Caudate nucleus (tissue), 63 donors: ENCODE measurements at places on chromosomes 5 and 9.

DNA sequence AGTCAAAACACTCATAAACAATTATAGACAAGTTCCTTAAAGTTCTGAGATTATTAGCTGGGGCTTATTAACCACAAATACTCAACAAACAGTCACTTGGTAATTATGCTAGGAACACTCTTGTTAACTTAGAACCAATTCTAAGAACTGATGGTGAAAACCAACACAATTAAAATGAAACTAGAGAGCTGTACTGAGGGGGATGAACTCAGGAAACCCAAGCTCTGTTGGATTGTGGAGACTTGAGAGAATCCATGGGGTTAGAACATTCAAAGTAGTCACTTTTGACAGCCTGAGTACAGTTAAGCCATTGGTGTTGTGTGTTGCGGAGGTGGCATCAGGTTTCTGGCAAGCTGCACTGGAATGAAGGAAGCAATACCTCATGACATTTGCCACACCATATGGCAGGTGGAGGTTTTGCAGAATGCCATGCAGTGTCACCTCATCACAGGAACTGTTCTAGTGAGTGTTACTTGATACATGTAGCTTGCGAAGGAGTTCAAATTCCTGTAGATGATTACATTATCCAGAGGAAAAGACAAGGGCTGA lies 480.9 kb upstream of the CD180 start:
- DNase-seq, result peak; percentile 97

- DNase-seq, result no peak
These were observed 9.7 kb upstream of the TGFBI start for GRCh38 chr5:136018814-136019783.

GRCh38 chr5:149796030-149796429 lies 65.9 kb downstream of the PPARGC1B start:
- no peak for DNase-seq

GRCh38 chr9:72586388-72587130 lies 65.2 kb downstream of the TMC1 start:
- no peak for DNase-seq

- no peak for DNase-seq
These were observed 2.3 kb downstream of the TPRN start for GRCh38 chr9:137198051-137198901.

DNA sequence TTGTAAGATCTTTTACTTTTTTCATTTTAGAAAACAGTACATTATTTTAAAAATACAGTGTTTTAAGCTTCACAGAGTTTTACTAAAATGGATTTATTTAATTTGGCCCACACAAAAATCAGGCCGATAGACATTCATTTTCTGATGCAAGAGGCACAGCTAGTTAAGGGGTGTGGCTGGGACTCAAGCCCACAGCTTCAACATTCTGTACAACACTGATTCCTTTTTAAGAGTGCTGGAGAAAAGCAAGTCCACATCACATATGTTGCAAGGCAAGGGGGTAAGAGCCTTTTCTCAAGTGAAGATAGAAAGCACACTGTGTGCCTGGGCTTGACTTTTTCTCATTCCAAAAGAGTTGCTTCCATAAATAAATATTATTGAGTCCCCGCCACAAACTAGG lies 195.9 kb downstream of the RFK start:
- DNase-seq, result no peak

DNA sequence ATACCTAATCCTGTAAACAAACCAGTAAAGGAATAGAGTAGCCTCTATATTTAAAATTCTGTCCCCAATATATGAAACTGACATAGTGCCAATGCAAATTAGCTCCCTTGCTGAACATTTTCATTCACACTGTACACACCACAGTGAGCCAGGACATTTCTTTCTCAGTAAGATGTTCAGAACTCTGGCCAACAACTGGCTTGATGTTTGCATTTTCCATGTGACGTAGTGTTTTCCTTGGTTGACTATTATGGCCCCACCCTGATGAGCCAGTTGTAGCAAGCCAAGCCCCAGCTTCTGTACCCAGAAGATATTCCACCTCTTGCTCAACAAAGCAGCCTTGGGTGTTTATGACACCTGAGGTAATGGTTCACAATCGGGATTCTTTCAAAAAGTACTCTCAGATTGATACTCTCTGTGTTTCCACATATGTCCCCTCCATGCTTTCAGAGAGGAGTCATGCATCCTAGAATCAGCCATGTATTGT lies 17.7 kb upstream of the ANXA1 start:
- DNase-seq, result no peak

DNA sequence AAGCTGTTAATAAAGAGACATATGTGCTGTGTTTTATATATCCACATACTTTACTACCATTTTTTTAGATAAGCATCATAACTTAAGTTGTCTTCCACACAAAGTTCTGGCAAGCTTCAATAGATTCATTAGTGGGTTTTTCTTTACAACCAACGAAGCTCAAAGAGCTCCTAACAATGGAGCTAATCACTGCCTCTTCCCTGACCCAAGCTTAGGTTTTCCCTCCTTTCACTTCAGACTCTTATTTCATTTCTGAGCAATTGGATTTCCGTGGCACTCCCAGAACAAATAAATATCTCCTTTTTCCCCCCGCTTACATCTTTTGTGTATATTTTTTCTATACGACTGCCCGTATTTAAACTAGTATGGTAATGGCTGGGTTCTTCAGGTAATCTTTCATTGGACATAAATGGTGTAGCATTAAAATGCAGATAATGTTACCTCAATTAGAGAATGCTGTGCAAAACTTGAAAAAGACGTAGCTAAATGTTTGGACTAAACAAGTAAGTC lies 275.5 kb upstream of the TMEM161B start:
- DNase-seq, result no peak

DNA sequence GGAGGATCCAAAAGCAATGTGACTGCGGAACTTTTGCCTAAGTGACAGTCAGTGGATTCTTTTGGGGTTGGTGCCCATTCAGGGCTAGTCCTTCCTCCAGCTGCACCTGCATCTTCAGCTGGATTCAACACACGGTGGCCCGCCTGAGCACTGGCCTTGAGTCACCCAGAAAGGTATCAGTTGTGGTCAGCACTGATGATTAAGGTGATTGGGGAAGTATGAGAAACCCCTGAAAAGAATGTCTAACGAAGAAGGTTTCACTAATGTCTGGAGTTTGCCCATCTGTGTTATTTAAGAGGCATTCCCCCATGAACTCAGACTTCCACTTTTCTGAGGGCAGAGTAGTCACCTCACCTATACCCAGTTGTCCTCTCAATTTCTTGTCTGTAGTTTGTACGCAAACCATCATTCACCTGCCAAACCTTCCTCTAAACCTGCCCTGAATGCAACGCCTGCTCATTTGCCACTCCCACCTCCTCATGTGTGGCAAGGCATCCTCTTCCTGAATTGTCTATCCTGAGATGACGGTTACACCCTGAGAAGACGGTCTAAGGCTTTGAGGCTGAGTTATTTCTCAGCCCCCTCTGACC lies 27.2 kb downstream of the CSF2 start:
- DNase-seq, result no peak

GRCh38 chr5:131536211-131536826 lies 98.7 kb downstream of the RAPGEF6 start:
- no peak for DNase-seq

GRCh38 chr5:171312129-171312974 lies 3.3 kb downstream of the TLX3 start:
- DNase-seq, result no peak
